Activated naive CD4-positive, alpha-beta T cell (primary cell): ENCODE measurements at places on chromosomes 2 and 18.

GRCh38 chr18:13302457-13303225, 84.1 kb downstream of the LDLRAD4 start:
- DNase-seq: no peak

DNA sequence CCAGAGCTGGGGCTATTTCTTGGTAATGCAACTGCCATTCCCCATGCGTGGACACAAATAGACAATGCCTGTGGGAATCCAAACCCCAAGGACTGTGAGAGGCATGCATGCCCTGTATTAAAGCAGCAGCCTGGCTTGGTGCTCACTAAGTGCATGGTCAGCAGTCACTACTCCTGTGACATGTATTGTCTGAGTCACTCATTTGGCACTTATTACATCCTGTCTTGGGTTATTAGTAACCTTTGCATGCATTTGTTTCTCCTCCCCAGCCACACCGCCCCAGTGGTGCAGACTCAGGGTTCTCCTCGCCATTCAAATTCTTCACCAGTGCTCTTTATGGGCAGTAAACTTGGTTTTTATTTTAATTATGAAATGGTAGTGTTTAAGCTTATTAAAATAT, 30.2 kb downstream of the PRKCE start:
- DNase-seq: no peak

GRCh38 chr2:21118302-21118920, 5.4 kb upstream of the TDRD15 start:
- no peak for DNase-seq

- DNase-seq: no peak
These were observed 82.2 kb upstream of the ST8SIA3 start for GRCh38 chr18:57270156-57270555.

DNA sequence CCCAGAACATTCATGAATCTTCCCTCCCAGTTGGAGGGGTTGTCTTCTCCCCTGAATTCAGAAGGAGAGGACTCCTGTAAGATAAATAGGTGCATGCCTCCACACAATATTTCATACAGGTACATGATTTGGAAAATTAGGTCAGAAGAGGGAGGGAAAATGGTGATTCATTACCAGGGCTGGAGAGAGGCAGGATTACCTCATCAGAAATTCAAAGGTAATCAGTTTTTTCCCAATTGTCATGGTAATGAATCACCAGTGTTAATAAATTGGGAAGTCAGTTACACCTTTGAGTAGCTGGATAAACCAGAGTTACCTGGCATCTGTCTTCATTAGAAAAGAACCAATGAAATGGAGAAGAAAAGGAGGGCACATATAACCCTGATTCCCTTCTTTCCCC, 128.5 kb downstream of the EN1 start:
- DNase-seq: no peak

DNA sequence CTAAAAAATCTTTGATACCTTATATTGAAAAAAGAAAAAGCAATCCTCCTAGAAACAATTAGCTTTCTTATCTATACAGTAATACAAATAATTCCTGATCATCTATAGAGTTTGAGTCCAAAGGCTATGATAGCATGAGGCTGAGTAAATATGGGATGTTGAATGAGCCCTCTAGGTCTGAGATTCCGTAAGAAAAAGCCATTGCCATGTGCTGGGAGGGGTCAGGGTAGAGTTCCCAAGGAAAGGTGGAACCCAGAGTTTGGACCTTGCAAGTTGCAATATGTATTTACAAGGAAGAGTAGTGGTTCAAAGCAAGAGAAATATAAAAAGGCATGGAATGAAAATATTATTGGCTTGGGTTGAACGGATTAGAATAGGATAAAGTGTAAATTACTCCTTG, 178.1 kb downstream of the DCC start:
- no peak for DNase-seq

- DNase-seq: no peak
These were observed 497.5 kb downstream of the TNS1 start for GRCh38 chr2:217505303-217505702.

DNA sequence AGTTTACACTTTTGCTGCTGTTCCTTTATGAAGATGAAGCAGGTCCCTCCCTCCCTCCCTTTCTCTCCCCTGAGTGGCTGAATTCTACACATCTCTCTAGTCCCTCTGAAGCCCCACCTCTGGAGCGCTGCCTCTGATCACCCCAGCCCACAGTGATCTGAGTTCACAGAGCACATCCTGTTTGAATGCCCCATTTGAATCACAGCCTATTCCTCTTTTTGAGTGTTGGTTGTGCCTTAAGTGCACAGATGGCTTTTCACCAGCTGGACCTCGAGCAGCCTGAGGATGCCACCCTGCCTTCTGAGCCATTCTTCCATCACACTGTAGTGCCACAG, 87.1 kb downstream of the ITGB1BP1 start:
- no peak for DNase-seq

GRCh38 chr2:103161456-103162289, 399.8 kb downstream of the TMEM182 start:
- DNase-seq: no peak

DNA sequence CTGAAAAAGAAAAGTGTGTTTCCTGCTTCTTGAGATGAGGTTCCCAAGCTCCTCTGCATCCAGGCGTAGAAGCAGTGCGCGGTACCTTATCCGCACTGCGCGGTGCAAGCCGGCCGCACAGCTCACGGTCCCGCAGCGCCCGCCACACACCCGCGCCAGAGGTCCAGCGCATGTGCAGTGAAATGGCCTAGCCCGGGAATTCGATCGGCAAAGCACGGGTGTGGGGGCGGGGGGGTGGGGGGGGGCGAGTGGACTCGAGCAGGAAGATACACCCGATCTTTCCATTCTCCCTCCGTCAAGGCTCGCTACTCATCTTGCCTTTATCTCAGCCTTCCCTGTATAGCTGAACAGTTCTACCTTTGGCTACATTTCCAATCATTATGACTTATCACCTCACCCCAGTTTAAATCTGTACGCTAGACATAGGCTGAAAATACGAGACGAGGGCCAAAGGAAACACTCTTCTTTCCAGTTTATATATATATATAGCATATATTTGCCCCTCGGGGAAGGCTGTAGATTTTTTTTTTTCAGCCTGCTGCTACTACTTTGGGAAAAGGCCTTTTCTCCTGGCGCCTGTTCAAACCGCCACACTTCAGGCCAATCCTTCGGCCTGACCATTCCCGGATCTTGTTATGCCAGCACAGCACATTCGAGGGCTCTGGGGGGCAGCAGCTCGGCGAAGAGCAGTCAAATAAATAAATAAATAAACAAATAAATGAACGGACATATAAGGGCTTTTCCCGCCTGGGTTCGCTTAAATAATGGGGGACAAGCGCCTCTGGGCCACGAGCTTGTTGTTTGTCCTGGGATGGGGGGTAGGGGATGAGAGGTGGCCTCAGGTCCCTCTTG, 10.4 kb downstream of the HOXD8 start:
- no peak for DNase-seq

DNA sequence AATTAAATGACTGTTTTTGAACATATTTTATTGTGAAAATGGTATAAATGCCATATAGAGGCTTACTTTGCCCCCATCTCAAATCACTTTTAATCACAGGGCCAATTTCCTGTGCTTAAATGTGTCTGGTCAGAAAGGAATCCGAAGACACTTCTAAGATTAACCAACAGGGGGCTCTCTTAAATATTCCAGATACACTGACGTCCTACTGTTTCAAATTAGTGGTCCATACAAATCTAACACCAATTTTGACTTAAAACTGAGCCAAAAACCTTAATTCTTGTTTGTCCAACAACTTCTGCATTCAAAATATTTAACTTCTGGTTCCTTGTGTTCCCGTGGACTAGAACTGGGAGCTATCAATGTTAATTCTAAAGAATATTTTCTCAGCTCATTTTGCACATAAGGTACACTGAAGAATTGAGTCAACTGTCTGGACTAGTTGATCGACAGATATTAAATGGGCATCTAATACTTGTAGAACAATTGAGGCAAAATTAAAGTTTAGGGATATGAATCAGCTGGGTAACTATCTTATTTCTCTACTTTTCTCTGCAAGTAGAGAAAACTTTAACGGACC, 557.5 kb downstream of the ARHGAP15 start:
- DNase-seq: no peak

GRCh38 chr2:71492112-71492511, 38.8 kb downstream of the DYSF start:
- no peak for DNase-seq

- no peak for DNase-seq
These were observed 345.8 kb upstream of the TFPI start for GRCh38 chr2:187900021-187900420.

- DNase-seq: no peak
These were observed 62.6 kb downstream of the DNMT3A start for GRCh38 chr2:25279091-25279651.

GRCh38 chr18:55477499-55477859, 110.5 kb downstream of the TCF4 start:
- DNase-seq: no peak

DNA sequence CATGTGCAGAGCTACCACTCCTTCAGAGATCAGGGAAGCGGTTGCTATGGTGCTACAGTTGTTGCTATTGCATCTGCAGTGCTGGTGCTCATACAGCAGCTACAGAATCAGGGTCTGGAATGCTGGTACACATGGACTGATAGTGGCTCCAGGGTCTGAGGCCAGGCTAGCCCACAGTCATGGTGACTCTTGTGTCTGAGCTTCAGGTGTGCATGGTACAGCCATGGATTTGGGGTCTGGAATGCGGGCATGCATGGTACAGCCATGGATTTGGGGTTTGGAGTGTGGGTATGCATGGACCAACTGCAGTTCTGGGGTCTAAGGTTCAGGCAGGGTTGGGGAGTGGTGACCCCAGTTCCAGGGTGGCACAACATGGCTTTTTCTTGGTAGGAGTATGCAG, 185.2 kb downstream of the SLC4A3 start:
- no peak for DNase-seq

- no peak for DNase-seq
These were observed 42.5 kb downstream of the DOCK10 start for GRCh38 chr2:224999754-225000153.

GRCh38 chr2:228703152-228703551, 521.7 kb upstream of the SPHKAP start:
- no peak for DNase-seq

DNA sequence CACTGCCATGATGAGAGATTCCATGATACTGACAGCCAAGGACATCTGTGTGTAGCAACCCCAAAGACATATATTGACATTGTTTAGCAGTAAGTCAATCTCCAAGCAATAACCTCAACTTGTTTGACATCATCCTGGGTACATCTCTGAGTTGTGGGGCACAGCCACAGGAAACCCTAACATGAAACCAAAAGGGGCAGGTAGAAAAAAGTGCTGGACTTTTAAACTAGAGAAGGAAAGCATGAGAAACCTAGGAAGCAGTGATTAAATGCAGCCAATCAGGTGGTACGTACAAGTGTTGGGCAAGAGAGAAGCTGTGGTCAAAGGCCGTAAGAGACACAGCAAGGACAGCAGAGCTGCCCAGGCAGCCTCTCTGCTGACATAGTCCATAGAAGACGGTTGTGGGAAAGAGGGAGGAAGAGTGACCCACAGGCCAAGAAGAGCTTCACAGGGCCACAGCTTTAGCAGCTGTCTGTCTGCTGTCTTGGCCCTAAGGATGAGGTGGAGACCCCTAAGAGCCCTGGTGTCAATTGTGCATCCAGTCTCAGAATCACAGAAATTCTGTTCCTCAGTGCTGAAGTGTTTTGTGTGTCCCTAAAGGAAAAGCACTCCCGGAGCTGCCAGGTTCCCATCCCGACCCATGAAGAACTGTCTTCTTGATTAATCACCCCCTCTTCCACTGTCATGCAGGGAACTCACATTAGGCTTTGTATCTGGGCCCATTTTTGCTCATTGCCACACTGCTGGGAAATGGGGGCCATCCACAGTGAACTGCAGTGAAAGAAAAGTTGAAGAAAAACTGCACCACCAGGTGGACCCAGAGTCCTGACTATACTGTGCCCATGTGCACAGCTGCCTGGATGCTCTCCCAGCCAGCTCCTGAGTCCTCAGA, 25.4 kb upstream of the CHN1 start:
- DNase-seq: no peak

GRCh38 chr18:78770139-78770822, 209.3 kb upstream of the SALL3 start:
- DNase-seq: no peak

DNA sequence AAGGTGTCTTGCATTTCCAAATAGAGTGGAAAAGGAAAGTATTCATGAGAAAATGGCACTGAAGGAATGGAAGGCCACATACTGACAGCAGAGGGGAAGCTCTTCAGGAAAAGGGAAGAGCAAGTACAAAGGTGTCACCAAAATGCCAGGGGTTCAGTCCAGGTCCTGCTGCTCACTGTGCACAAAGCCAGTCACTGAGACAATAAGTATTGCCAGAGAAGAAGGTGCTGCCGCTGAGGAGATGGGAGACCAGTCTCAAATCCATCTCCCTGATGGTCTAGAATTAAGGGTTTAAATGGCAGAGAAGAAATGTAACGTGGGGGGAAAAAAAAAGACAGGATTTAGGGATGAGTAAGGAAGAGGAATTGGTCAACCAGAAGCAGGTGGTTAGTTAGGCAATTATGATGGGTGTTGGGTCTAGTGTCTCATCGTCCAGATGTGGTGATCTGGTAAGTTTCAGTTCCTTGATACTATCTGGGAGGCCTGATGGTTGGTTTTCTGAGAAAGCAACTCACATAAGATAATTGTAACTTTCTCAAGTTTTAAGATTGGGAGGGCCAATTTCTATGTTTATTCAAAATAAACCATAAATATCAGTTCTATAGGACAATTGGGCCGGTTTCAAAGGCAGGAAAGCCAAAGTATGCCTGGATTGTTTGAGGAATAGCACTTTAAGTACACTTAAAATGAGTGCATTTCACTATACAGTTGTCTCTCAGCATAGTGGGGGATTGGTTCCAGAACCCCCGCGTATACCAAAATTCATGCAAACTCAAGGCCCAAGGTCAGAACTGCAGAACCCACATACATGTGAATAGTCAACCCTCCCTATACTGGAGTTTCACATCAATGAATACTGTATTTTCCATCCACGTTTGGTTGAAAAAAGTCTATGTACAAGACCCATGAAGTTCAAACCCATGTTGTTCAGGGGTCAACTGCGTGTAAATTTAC, 109.1 kb upstream of the DNAJC10 start:
- DNase-seq: no peak

GRCh38 chr2:176637486-176638166, 368.4 kb downstream of the MTX2 start:
- DNase-seq: no peak
